ENCODE measurements at places on chromosomes 13 and 19.

GRCh38 chr13:50463719-50464118 lies 379.8 kb downstream of the DLEU7 start:
- no peak for DNase-seq

- no peak for DNase-seq
Observed at GRCh38 chr19:52140032-52140710, 433 bp upstream of the ZNF616 start.

GRCh38 chr13:109271555-109272541 lies 514.5 kb downstream of the IRS2 start:
- DNase-seq = no peak

DNA sequence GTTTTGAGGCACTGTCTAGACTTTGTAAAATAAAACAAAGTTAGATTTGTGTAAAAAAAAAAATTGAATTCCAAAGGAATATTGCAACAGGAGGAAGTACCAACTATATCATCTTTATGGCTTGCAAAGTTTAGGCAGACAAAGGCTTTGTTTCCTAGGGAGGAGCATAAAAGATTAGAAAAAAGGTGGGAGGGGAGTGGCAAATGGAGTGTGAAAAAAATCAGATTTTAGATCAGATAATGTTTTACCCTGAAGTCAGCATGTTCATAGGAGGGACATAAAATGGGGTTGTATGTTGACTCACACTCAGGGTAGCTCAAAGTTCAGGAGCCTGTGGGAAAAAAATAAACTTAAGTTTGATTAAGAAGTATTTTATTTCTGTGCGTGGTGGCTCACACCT lies 3.7 kb downstream of the ZNF85 start:
- no peak for DNase-seq

GRCh38 chr13:102172406-102172805 lies 229.4 kb downstream of the FGF14 start:
- no peak for DNase-seq
